ENCODE measurements at places on chromosomes 4 and X.
A peak's percentile ranks its signal among the peaks of the same experiment; 100 is the strongest.

DNA sequence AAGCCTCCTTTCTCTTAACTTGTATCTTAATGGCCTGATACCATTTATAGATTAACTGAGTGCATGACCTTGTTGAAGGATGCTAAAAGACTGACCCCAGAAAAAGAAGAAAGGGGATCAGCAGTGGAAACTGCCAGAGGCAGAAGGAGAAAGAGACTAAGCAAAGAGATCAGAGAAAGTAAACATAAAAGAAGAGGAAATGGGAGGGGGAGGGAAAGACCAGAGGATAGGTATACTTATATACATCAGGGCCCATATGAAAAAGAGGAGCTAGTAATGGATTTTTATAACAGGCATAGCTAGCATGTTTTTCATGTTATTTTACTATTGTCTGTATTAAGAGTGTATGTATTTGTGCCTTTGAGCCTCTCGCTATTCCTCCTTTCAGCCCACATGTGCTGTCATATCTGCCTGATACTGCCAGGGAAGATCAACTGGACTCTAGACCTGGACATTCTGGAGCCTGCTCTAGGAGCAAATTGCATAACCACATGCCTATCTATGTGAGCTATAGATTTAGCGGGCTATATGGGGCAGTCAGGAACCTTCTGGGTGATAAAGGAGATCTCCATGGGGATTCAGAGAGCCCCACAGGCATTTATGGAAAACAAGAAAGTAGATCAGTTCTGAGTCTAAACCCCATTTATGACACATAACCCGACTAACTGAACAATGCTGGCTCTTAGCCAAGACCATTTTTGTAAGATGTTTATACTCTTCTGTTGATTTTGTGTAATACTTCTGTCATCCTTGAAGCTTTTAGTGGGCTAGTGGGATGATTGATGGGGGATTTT is 13.4 kb upstream of the SNX12 start:
- DNase-seq = no peak

GRCh38 chrX:132119821-132120515 is 7.9 kb downstream of the FRMD7 start:
- DNase-seq = no peak

DNA sequence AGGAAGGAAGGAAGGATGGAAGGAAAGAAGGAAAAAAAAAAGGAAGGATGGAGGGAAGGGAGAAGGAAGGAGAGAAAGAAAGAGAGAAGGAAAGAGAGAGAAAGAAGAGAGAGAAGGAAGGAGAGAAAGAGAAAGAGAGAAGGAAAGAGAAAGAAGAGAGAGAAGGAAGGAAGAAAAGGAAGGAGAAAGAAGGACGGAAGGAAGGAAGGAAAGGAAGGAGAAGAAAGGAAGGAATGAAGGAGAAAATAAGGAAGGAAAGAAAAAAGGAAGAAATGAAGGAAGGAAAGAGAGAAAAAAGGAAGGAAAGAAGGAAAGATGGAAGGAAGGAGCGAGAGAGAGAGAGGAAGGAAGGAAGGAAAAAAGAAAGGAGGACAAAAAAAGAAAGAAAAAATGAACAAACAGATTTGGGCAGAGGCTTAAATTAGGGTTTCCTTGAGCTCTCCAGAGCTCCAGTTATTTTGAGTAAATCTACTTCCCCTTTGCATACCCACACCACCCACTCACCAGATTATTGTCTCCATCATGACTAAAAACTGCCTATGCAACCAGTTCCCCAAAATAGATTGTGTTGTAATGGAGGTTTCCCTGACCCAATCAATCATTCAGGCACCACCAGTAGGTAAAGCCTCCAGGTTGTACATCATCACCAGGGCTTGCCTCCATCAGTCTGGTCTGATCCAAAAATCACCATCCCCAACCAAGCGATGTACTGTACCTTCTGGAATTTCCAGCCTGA is 1722.9 kb upstream of the PCDH10 start:
- peak; percentile 8 for DNase-seq

DNA sequence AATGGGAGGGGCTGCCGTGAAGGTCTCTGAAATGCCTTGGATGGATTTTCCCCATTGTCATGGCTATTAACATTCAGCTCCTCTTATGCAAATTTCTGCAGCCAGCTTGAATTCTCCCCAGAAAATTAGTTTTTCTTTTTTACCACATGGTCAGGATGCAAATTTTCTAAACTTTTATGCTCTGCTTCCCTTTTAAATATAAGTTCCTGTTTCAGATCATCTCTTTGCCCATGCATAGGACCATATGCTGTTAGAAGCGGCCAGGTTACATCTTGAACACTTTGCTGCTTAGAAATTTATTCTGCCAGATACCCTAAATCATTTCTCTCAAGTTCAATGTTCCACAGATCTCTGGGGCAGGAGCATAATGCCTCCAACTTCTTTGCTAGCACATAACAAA is 13.8 kb upstream of the CLDN34 start:
- no peak for DNase-seq

GRCh38 chr4:78018271-78019049 is 38.7 kb upstream of the FRAS1 start:
- DNase-seq = no peak

- no peak for DNase-seq
These were observed 45.0 kb downstream of the PIR start for GRCh38 chrX:15448010-15448639.

DNA sequence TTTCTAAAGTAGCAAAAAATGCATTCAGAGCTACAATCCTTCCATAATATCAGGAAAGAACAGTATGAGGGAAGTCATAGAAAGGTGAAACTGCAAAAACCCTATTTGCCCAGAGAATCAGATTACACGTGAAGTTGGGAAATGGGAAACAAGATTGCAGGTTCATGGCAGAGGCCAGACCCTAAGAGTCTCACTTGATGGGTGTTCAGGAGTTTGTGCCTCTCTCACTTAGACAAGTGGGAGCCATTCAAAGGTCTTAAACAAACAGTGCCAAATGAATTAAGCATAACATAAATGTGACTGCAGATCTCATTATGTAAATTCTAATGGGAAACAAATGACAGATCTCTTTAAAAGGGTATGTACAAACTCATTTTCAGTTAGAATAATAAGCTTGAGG is 91.6 kb downstream of the ARAP2 start:
- no peak for DNase-seq

DNA sequence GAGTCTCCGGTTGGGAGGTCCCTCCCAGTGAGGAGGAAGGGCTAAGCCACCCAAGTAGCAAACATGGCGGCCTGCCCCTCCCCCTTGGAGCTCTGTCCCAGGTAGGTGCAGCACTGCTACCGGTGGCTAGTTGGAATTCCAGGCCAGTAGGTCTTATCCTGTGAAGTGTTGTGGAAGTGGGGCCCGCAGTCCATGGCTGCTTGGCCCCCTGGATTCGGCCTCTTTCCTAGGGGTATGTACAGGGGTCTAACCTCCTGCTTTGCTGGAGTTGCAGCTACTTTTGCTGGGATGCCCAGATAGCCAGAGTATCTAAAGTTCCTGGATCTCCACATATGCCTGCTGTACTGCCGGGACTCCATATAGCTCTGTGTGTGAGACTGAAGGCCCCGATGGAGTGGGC is 9.9 kb upstream of the TMSB15C start:
- no peak for DNase-seq

- no peak for DNase-seq
These were observed 111.1 kb downstream of the SLC4A4 start for GRCh38 chr4:71449878-71450277.

DNA sequence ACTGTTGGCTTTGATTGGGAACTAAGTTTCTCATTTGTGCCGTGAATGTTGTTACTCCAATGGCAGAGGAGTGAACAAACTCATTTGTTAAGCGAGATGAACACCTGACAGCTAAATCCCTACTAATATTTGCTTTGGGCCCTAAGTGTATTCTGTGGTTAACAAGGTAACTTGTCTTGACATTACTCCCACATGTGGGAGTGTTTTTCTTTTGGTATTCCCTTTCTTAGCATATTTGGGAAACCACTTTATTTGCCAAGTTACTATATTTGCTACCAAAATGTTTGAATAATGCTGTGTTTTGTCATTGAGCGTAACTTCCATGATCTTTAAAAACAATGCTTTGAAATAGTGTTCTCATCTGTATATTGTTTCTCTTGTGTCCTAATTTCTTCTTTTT is 82.5 kb downstream of the ARHGAP10 start:
- no peak for DNase-seq

DNA sequence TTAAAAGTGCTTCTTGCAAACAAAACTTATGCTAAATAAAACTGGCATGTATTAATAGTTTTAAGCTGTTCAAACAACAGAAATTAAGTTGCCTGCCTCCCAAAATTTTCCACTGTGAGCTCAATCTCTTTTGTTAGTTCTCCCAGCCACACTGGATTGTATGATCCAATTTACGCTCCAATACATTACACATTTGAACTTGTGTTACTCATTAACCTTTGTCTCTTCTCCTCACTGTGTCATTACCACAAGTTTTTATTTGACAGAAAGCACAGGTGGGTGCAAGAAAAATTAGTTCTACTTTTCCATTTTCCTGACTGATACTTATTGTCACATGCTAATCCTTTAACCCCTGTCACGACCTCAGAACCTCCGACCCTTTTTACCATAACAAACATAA is 55.5 kb downstream of the SHISA3 start:
- no peak for DNase-seq

- DNase-seq = no peak
These were observed 54.2 kb downstream of the PLAC1 start for GRCh38 chrX:134603806-134604700.

- no peak for DNase-seq
These were observed 83.2 kb upstream of the SCML1 start for GRCh38 chrX:17654116-17654515.

DNA sequence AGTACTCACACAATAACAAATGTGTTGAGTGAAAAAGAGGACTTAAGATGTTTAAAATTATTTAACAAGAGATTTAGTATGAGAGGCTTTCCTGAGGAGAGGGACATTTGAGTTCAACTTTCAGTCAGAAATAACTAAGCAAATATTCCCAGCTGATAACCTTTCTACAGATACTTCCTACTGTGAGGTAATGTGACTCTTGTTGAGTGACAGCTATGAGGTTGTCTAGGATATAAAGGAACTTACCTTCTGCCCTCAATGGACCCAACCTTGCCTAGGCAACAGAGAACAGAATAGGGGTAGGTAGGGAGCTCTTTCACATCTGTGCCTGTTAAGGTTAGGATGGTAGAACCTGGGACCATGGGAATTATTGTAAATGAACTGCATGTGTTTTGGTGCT is 54.7 kb downstream of the GLUD2 start:
- DNase-seq = no peak

DNA sequence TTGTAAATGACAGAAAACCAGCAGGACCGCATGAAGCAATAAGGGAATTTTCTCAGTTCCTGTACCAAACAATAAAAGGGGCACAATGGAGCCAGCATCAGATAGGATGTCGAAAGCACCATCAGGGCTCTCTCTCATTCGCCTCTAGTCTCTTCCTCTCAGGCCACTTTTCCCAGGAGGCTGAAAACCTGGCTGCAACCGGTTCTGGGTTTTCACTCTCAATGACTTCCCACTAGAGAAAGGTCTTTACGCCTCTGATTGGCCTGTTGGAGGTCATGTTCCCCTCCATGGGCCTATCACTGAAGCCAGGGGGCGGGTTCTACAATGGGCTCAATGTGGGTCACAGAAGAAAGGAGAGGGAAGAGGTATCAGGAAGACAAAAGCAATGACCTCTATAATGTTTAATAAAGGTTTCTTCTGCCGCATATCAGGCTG is 29.3 kb downstream of the ZNF827 start:
- DNase-seq = no peak

DNA sequence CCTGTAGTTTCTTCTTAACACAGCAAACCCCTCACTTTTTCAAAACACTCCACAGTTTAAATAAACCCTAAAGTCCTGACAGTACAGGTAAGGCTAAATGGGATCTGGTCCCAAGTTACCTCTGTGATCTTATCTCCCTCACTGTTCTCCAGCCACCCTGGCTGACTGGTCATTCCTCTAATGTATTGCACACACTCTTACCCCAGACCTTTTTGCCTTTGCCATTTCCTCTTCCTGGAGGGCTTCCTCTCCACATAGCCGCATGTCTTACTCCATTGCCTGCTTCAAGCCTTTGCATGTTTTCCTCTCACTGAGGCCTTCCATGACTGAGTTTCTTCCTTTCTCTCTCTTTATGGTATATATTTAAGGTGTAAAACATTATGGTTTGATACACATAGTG is 19.5 kb upstream of the ANXA3 start:
- no peak for DNase-seq

GRCh38 chr4:89799071-89799470 is 37.9 kb downstream of the SNCA start:
- no peak for DNase-seq

DNA sequence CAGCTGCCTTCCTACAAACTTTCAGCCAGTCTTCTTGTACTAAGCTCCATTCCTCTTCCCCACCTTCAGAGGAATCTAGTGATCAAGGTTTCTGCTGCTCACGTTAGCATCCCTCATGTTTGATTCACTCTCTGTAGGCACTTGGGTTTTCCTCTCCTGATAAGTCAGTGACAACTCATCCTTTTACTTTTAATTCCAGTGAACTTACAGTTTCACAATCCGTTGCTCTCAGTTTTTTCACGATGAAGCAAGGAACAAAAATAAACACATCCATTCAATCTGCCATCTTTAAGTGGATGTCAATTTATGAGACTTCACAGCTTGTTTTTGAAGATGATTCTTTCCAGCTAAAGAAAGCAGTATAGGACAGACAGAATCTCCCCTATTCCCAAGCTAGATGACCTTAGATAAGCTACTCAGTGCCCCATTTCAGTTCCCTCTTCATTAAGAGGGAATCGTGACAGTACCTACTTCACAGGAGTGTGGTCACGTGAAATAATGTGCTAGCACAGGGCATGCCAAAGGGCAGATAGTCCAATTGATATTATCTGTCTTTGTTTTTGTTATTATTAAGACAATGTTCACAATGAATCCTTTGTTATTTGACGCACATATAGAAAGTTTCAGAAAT is 234.3 kb downstream of the PALLD start:
- DNase-seq = no peak

DNA sequence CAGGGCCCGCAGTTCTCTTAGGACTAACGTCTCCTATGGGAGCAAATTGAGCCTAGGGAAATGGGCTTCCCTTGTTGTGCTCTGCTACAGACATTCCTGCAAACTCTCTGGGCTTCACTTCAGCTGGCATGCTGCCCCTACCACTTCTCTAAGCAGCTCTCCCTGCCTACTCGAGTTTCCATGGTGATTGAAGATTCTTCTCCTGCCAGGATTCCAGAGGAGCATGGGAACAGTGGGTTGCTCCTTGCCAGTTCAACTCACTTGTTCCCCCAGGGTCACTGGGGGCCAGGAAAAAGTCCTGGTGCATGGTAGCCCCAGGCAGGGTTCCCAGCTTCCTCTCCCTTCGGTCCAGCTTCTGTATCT is 21.1 kb upstream of the WDR17 start:
- no peak for DNase-seq

GRCh38 chr4:150387981-150388380 is 194.0 kb upstream of the MAB21L2 start:
- DNase-seq = no peak

DNA sequence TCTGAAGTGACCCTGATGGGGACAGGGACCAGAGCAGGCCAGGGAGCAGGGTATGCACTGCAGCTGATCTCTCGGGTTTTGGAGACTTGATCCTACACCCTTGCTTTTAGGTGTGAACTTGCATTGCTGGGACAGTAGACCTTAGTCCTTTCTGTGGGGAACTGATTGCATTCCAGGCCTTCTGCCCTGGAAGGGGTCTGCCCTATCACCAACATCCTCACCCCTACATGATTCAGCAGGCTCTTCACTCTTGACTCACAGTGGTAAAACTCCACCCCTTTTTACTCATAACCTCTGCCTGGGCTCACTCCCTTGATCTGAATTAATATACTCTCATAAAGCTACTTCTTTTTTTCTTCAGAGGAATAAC is 6.6 kb upstream of the DDX60L start:
- DNase-seq = no peak

GRCh38 chr4:94889523-94889922 is 131.8 kb downstream of the BMPR1B start:
- DNase-seq = no peak
